SK-MEL-5 (cell line): ENCODE measurements at places on chromosomes 2 and 18.
A peak's percentile ranks its signal among the peaks of the same experiment; 100 is the strongest.

DNA sequence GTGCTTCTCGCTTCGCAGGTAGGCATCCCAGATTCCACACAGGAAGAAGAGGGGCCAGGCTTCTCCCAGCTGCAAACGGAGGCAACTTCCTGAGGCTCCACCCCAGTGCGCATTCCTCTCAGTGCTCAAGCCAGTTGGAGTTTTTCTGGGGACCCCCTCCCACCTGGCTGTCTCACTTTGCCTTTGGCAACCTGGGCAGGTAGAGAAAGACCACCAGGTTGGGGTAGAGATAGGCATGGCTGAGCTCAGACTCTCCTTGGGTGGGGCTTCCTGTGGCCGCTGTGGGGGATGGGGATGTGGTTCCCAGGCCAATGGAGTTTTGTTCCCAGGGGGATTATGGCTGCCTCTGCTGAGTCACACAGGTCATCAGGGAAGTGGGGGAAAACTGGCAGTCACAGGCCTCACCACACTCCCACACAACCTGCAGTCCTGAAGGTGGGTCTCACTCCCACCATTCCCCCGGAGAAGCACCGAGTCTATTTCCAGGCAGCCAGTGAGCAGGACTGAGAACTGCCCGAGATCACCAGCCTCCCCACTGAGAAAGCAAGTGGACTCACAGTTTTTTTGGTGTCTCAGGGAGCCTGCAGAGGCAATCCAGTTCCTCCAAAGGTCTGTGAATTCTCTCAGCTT is 38.1 kb downstream of the SLC39A10 start:
- no peak for DNase-seq

- DNase-seq, result peak; percentile 22
Observed at GRCh38 chr2:54107903-54108615, 7.4 kb upstream of the ACYP2 start.

DNA sequence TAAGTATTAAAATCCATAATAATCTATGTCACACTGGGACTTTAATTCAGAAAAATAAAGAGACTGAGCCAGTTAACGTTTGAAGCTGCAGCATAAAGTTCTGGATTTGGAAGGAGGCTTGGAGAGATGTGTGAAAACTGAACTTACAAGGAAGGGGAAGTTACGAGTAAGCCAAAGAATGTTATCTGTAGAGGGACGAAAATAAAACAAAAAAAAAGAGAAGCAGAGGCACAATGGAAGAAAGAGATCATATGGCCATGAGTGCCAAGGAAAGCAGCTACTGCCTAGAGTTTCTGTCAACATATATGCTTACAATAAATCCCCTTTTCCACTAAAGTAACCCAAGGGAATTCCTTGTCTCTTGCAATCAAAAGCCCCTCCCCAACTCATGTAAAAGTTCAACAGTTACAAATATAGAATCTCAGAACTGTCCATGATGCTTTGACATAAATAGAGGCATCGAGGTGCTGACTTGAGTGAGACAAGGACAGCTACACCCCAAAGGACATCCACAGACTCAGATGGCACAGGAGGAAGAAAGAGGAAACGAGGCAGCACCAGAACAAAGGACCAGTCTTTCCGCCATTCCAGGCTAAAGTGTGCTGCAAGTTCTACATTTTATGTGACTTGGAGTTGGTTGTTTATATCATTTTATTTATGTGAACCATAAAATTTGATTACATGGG is 16.1 kb upstream of the ARL5A start:
- DNase-seq, result no peak

DNA sequence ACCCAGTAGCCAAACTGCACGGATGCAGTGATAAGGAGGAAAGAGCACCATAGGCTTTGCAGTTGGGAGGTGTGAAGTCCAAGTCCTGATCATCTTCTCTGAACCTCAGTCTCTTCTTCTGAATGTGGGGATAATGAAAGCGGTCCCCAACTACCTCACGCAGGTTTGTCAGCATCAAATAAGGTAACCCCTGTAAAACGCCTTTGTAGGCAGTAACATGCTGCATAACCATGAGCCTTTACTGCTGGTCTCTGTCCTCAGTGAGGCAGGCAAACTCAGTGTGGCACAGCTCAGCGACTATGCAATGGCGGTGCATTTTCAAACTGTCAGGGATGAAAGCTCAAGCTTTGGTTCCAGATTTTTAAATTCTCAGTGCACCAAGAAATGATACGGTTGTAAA is 46.1 kb downstream of the DNMT3A start:
- no peak for DNase-seq

DNA sequence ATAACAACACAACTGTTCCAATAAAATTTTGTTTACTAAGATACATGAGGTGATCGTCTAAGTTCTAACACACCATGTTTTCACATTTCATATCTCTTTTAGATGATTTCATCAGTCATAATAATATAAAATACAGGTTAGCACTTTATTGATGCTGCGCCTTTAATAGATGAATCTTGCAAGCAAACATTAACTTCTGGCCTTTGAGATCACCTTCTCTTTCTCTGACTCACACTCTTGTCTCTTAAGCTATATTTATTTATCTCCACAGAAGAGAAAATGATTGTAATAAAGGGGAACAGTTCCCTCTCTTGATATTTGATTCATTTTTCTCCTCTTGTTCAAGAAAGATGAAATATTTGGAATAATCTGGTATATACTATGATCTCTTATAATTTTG is 603.3 kb upstream of the POU3F3 start:
- DNase-seq, result no peak

- no peak for DNase-seq
Observed at GRCh38 chr2:109435066-109435690, 178.6 kb downstream of the SEPTIN10 start.

DNA sequence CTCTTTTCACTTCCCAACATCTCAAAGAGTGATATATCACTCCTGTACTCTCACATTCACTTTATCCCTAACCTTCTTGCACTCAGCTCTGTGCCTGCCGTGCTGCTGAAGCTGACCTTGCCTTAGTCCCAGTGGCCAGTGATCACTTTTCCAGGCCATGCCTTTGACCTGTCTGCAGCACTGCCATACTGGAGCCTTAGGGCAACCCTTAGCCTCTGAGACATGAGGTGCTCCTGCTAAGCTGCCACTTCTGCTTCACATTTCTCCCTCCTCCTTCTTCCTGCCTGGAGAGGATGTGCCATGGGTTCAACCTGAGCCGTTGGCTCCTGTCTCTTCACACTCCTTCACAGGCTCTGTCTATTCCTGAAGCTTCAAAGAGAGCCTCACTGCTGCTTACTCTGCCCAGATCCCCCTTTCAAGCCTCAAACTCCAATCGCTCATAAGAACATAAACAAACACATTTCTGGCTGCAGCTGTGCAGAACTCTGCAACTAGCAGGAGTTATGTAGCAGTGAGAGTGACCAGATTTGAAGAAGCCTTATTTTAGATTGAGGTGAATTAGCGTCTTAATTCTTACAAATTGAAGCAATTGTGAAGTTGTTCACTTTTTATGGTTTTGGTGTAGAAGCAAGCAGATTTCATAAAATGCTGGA is 716.2 kb upstream of the FANCL start:
- DNase-seq, result no peak

DNA sequence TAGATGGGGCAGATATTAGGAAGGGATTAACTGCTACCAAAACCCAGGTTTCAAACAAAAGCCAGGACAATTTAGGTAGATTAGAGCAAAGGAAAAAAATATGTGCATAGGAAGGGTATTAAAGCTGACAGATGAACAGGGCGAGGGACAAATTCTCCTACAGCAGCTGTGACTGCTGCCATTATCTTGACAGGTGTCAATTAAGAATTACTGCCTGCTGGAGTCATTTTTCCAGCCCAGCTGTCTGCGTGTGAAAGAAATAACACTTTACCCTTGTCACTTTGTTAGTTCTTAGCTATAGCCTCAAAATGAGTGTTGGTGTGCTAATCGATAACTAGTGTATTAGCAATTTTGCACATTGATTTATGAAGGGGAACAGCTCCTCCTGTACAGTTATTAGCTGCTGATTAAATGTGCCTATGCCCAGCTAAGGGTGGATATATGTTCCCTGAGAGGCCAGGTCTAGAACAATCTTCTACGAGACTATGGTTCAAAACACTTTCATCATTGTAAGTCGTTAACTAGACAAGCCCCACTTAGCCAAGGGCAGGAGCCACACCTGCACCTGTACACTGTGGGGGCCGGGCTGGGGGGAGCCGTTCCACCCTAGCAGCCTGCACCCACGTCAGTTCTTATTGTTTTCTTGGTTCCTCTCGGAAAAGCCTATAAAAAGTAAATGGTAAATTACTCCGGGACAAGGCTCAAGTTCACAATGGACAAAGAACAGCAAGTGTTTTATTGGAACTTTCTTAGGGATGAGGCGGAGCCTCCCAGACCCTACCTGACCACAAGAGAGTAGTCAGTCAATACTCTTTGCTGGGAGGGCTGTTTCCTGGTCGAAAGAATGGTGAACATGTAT is 7.7 kb downstream of the TSHZ1 start:
- peak; percentile 10 for DNase-seq

DNA sequence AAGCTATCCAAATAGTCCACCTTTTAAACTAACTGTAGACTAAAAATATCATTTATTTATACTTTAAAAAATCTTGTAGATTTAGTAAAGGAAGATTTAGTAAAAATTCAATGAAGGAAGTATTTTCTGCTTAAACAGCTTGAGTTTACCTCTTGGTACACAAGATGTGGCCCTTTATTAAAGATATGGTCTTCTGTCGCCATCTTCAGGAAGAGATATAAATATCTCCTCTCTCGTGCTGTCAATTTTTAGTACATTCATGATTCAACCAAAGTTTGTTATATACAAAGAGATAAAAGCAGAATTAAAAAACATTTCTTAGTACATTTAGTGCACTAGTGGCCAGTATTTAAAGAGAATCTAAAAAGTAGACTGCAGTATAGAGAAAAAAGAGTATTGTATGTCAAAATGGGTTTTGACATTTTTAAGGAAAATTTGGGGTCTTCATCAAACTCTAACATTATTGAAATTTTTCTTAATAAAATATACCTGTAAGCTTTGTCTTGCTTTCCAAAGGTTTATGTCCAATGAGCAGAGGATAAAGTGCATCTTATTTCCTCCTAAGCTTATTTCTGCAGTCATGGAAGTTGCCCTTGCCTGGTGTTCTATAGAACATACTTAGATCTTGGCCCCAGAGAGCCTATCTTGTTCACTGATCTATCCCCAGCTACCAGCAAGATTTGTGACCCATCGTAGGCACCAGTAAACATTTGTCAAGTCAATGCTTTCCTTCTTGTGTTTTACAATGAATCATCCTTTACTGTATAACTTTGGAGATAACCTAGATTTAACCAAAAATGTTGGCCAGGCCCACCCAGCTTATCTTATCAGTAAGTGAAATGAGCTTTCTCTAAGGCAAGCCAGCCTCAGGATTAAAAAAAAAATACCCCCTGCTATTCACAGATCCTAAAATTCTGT is 18.5 kb upstream of the EML6 start:
- DNase-seq, result peak; percentile 84

DNA sequence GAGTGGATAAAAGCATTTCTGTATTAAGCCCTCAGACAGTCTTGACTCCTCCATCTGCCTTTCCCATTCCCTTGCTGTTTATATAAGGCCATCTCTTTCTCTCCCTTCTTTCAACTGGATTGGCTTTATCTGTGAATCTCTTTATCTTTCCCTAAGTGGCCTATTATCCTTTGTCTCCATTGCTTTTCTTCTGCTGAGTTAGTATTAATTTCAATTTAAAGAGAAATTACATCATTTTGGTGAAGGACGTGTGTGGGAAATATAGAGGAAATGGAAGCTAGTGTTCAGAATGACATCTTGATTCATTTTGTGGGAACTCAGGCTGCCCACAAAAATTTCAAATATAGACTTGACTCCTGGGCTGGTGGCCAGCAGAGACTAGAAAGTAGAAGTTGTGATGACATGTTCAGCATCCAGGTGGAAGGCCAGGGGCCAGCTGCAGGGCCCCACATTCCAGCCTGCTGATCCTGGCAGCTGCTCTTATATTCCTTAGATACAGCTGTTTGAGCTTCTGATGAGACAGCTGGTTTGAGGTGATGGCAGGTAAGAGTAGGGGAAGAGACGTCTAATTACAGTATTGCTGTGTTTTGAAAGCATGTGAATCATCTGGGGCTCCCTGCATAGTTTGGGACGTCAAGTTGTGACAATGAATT is 52.3 kb downstream of the DIS3L2 start:
- no peak for DNase-seq
